ENCODE measurements at places on chromosomes 16 and 17.

DNA sequence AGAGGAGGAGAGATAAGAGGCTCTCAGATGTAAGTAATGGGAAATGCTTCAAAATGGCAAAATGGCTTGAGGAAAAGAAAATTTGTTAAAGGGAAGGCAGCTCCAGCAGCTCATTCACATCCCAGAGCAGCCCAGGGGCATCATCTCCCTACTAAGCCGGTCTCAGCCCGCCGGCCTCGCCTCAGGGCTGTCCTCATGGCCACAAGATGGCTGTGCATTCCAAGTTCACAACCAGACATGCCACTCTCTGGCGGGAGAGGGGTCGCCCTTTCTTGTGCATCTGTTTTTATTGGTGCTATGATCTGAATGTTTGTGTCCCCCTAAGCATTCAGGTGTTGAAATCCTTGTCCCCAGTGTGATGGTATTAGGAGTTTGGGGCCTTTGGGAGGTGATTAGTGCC is 13.5 kb upstream of the SLC47A2 start:
- no peak for DNase-seq

GRCh38 chr17:50154604-50155003 is 4.1 kb upstream of the PPP1R9B start:
- DNase-seq, result no peak

- no peak for DNase-seq
Measured at GRCh38 chr17:50917418-50917743, 51.2 kb upstream of the TOB1 start.

- DNase-seq, result no peak
Measured at GRCh38 chr17:59752446-59752845, 45.0 kb downstream of the VMP1 start.

- no peak for DNase-seq
Measured at GRCh38 chr16:1333149-1333812, at the start of gene BAIAP3. Gene BAIAP3 (plus strand): TSS chr16:1333645. CDS start chr16:1338550, 4,905 bp downstream.

DNA sequence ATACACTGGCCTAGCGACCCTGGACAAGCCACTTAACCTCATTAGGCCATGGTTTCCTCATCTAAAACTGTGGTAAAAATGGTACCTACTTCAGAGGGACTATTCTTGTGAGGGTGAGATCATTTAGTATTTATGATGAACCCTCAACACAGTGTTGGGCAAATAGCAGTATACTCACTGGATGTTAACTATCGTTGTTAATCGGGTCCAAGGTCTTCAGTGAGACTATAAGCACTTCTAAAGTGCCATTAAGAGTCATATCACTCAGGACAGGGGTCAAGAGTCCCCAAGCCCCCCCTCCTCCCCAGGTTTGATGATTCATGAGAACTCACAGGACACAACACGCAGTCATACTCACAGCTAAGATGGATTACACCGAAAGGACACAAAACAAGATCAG is 11.0 kb downstream of the TK2 start:
- DNase-seq, result no peak

DNA sequence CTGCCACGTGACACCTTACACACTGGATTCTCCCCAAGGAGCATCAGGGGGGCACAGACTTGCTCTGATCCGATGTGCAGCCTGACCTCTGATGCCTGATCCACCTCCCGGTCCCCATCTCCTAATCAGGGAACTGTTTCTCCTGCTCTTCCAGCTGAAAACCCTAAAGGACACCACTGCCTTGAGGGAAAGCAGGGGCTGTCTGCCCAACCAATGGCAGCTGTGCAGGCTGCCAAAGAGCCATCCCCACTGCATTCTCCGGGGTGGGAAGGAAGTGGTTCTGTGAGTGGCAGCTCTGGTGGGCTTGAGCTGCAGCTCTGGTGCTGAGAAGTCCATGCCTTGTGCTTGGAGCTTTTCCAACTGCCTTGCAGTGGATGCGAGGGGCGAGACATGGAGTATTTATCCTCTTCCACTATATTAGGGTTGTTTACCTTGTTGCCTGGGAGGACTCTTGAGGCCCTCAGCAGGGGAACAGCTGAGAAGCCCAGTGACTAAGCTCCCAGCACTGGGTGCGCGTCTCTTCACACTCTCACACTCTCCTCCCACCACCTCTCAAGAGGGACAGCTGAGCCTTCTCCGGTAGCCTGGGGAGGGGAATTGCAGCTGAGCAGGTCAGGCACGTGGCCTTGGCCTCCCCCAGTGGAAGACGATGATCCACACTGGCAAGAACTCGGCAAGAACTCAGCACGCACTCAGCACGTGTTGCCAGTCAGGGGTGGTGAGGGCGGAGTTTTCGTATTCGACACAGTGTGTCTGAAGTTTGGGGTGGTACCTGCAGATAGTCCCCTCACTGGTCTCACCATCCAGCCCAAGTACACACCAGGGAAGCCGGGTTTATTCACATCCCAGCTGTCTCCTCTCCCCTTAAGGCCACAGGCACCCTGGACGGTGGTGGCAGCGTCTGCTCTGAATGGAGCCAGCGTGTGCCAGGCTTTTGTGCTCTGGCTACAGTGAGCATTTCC is 21.1 kb upstream of the SPATA32 start:
- no peak for DNase-seq

- DNase-seq, result no peak
Measured at GRCh38 chr17:13311306-13311705, 290.4 kb downstream of the HS3ST3A1 start.

DNA sequence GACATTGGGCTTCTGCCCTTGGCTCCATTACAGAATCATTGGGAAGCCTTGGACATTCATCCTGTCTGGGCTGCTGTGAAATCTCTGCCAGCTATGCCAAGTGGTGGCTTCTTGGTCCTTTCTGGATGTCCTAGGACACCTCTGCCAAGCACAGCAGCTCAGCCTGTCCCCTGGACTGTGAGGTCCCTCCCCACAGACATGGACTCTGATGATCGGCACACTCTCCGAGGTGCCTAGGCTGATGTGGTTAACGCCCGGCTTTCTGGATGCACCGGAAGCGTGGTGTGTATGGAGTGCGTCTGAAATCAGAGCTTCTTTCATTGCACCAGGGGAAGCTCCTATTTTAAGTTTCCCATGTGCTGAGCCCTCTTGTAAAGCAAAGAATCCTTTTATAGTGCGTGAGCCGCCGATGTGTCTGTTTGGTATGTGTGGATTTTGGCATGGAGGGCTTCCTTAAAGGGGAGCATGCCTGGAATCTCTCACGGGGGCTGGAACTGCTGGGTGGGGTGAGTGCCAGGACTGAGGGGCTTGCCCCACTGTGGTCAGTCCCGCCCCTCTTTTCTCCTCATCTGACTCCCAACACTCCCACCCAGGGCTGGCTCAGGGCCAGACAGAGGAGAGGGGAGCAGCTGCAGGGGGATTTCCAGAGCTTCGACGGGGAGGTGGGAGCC is 7.0 kb upstream of the ARHGAP23 start:
- no peak for DNase-seq

- DNase-seq, result no peak
Measured at GRCh38 chr17:35750526-35751395, 2.3 kb downstream of the GAS2L2 start.

Measured in kidney epithelial cell (primary cell).